NB4 (cell line): ENCODE measurements at places on chromosomes 7 and 10.

- no peak for DNase-seq
Measured at GRCh38 chr10:121478556-121478955, 119.7 kb downstream of the FGFR2 start.

DNA sequence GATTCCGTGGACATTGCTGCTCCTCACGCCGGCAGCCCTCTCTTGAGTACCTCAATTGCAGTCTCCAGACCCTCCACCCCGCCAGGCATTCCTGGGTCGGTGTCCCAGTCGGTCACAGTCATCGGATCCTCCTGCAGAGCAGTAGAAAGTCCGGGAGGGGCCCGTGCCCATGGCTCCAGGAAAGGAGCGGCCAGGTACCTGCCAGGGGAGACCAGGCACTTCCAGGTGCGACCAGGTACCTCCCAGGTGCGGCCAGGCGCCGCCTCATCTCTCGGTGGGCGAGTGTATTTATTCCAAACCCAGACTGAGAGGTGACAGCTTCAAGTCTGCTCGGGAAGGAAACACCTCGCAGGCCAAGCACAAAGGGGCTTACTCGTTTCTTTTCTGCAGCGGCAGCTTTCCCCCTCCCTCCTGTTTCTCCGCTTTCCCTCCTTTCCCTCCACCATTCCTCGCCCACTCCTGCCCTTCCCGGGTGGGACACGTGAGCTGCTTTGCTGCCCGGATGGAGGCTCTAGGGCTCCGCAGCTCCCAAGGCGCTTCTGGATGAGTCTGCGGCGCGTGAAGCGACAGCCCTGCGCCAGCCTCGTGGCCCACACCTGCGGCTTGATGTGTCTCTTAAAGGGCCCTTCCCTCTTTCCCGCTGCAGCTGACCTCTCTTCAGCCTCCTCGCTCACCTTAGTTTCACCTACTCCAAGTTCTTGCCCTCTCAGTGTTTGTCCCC, 39.4 kb upstream of the AGK start:
- DNase-seq = no peak

GRCh38 chr7:55083206-55083605, 64.4 kb downstream of the EGFR start:
- no peak for DNase-seq

DNA sequence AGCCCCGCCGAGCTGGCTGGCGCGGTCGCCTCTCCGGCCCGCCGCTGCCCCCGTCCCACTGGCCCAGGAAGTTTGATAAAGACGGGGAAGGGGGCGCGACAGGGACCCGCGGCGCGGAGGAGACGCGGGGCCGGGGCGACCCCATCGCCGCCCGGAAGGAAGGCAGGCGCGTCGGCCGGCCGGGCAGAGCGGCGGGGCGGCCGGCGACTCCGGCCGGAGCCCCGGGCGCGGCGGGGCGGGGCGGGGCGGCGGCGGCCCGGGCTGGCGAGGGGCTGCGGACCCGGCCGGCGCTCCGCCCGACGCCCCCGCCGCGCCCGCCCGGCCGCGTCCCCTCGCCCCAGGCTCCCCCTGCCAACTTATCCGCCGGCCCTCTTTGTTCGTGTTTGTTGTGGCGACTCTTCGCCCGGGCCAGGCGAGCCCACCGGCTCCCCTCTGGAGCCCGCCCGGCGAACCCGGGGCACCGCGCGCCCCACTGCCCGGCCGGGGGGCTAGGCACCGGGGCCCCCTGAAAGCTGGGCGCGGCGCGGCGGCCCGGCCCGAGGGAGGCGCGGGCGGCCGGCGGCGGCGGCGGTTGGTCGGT, 571 bp downstream of the KDM7A start:
- DNase-seq = peak; percentile 47

DNA sequence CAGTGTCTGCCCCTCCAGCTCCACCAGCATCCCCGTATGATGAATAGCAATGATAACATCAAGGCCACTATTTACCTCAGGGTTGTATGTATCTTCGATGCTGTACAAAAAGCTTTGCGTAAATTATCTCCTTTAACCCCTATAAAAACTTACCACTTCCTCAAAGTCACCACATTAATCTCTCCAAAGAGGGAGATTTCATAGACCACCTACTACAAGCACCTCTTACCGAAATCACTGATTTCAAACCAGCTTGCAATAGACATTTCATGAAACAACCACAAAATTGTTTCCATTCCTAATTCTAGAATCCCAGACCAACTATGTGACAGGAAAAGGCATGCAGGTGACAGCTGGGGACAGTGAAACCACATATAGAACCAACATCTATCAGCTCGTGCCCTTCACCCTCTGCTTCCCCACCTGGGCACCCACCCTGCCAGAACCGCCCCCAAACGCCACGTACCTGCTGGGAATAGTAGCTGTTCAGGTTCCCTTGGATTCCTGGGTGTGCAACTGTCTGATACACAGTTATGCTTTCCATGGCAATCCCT, 20.1 kb upstream of the MMP21 start:
- DNase-seq = peak; percentile 35

DNA sequence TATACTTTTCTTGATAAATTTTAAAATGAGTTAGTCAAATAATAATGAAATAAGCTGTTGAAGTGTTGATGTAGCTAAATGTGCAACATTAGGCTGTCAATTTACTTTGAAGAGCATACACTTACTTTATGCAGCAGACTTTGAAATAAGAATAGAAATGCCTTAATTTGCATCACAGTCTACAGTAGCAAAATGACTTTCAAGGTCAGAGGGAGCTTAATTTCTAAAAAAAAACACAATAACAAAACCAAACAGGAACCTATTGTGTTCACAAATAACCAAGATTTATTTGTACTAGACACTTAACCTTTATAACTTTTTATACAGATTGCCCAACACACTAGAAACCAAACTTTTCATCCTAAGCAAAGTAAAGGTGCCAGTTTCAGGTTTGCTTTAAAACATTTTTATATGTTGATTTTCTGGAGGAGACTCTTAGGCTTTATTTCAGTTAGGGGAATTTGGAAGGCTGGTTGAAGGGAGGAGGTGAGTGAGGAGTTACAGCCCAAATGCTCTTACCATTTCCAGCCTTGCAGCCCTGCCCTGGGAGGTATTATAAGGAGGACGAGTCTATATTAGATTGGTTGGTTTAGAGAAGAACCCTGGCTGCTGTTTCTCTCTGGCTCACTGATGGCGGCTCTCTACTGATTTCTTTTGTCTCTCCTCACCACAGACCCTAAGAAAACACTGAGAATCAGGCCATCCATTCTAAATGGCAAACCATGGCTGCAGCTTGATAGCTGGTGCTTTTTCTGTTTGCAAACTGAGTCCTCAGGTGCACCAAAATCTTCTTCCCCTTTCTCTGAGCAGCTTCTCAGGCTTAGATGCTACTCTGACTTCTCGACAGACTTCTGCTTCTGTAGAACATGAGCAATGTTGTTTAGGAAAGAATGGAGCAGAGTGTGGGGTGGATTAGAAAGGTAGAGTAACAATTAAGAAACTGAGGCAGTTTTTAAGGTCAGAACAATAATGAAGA, 55.2 kb upstream of the RPA3 start:
- DNase-seq = no peak

GRCh38 chr10:125129076-125129458, 31.3 kb downstream of the CTBP2 start:
- no peak for DNase-seq

- no peak for DNase-seq
Measured at GRCh38 chr10:9102026-9102425, 1047.5 kb downstream of the GATA3 start.

DNA sequence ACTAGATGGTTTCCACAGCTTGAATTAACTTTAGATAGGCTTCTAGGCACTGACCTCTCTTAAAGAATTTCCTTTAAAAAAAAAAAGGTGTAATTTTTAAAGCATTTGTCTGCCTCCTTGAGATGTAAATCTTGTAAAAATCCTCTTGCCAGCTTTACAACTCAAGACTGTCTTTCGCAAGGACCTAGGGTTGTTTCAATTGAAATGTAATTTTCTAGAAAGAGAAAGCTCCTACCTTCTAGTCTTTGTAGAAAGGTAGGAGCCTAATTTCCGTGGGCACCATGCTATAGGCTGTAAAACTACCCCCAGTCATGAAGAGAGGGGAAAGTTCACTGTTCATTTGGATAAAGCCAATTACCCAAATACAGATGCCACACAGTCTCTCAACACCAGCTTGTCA, 228.8 kb upstream of the TMEM229A start:
- DNase-seq = no peak

DNA sequence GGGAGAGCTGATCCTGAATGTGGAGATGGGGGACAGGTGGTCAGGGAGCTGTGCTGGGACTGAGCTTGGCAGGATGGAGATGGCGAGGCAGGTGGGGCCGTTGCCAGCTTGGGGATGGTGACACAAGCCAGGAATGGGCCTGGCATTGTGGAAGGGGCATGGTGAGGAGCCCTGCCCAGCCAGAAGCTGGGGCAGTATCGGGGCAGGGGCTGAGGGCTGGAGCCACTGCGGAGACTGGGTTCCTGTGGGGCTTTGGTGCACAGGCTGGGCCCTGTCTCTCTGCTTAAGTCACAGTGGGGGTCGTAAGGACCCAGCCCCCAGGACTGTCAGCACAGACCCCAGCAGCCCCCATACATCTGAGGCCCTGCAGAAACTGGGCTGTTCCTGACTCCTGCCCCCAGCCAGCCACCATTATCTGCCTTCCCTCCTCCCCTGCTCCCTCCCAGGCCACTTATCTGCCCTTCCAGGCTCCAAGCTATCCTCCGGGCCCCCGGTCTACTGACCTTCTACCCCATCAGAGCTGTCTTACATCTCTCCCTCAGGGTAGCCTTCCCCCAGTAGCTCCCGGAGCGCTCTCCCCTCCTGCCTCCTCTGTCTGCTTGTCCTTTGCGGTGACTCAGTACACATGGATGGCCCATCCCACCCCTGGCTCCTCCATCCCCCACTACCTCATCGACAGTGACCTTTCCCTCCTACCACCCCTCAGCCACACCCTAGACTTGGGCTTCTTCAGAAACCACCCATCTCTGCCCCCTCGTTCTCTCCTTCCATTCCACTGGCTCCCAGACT, 44.2 kb downstream of the PPIF start:
- DNase-seq = no peak

DNA sequence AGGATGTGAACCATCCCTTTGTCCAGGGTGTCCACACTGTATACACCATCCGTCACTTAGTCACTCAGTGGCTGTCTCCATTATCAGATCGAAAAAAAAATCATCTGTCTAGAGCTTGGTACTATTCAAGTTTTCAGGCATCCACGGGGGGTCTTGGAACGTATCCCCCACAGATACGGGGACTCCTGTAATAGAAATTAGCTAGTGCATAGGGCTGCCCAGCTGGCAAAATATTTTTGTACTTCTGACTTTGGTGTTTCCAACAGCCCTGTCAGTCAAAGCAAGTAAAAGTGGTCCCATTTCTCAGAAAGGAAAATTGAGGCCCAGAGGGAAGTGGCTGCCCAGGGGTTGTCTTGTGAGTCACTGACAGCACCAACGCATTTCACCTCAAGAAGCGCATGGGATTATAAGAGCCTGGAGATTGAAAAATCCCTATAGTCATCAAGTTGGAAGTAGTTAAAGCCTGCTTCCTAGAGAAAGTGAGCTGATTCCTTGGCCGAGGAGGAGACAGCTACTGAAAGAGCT, 52.1 kb upstream of the SLC29A3 start:
- DNase-seq = no peak

- no peak for DNase-seq
Measured at GRCh38 chr10:78575400-78575799, 493.4 kb upstream of the ZMIZ1 start.

DNA sequence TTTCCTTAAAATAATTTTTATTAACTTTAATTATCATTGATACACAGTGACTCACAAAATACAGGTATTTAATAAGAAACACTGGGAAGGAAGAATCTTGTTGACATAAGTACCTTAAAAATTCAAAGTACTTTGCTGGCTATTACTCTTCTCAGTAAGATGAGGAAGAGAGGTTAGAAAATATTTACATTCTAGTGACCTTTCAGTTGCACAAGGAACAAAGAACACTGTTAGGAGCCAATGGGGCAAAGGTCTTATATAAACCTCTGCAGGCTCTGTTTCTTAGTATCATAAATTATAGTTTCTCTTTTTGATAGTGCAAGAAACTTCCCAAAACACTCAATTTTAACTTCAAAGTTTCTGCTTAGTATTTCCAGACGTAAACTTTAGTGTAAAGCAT, 4.8 kb upstream of the TAX1BP1 start:
- DNase-seq = no peak

DNA sequence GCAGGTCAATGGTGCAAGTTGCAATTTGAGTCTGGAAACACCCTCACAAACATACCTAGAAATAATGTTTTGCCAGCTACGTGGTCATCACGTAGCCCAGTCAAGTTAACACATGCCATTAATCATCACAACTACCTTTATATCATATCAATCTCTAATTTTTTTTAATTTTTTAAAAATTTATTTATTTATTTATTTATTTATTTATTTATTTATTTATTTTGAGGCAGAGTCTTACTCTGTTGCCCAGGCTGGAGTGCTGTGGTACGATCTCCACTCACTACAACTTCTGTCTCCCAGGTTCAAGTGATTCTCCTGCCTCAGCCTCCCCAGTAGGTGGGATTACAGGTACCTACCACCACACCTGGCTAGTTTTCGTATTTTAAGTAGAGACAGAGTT, 52.4 kb upstream of the MACROH2A2 start:
- DNase-seq = no peak

GRCh38 chr10:58175990-58176900, 91.4 kb downstream of the IPMK start:
- peak; percentile 22 for DNase-seq

DNA sequence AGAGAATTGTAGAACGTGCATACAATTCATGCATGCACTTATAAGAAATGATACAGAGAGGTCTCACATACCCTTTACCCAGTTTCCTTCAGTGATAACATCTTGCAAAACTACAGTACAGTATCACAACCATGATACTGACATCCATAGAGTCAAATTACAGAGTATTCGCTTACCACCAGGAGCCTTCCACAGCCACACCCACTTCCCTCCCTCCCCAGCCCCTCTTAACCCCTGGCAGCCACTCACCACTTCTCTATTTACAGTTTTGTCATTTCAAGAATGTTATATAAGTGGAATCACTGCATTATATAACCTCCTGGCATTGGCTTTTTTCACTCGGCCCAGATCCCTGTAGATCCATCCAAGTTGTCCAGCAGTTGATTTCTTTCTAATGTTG, 143.8 kb downstream of the ZNF248 start:
- peak; percentile 82 for DNase-seq

DNA sequence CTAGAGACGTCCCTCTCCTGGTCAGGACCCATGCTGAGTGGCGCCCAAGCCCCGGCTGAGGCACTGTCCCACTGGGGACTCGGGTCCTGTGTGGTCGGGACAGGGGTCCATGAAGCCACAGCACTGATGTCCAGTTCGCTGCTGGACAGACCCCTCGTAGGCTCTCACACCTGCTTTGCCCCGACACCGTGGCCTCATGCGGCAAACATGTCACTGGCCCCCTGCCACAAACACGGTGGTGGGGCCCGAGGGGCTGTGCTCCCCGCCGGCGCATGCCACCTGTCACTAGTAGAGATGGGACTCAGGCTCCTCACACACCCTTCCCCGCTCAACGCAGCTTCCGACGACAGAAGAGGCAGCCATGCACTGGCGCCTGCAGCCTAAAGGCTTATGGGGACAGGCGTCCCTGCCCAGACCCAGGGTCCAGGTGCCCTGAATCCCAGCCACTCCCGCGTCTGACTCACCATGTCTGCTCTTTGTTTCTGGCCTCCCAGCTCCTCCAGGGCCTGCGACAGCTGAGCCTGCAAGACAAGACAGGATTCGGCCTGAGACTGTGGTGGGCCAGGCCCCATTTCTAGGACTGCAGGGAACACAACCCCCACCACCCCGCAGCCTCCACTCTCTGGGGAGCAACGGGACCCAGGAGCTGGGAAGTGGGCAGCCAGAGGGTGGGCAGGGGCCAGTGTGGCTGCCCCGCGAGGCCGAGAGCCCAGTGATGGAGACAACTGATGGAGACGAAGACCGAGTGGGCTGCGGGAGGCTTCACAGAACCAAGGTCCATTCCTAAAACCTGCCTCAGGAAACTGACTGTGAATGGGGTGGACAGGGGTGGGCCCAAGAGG, 230.9 kb downstream of the MAD1L1 start:
- DNase-seq = no peak
